Non-pigmented ciliary epithelial cell (primary cell): ENCODE measurements at places on chromosomes 1 and 21.
A peak's percentile ranks its signal among the peaks of the same experiment; 100 is the strongest.

GRCh38 chr1:61446531-61446991, 278.4 kb downstream of the TM2D1 start:
- no peak for DNase-seq

- peak; percentile 45 for DNase-seq
Measured at GRCh38 chr1:173420330-173420806, 56.8 kb upstream of the PRDX6 start.

GRCh38 chr21:36255663-36256062, 64.3 kb upstream of the MORC3 start:
- DNase-seq, result no peak

- no peak for DNase-seq
Measured at GRCh38 chr1:7552402-7552801, 218.7 kb upstream of the VAMP3 start.

DNA sequence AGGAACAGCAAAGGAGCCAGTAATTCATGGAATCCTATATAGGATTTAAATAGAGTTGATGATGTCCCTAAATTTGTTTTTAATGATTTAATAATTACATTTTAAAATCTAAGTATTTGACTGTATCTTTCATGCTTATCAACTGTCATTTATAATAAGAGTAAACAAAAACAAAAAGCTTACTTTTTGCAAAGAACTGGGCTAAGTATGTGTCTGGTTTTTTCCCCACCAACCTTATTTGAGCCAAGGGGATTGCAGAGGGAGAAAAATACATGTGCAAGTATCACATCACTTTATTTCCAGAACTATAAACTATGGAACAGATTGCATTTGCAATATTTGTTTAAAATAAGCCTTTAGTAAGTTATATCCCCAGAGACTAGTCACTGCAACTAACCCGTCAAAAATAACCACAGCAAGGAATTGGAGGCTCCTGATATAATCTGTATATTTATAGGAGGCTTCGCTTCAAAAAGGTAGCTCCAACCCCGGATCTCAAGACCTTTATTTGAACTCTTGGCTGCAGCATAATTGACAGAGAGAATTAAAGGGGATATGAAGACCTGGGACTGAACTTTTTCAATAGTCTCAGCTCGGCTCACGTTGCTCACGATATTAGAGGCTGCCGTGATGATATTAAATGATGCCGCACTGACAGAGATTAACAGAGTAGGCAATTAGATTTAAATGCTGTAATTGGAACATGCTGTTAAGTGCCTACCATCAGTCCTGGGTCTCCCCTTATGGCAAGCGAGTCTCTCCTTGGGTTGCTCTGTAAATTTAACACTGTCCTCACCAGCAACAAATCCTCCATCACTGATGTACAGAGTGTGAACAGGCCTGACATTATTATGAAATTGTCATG, 329.1 kb upstream of the NFIA start:
- DNase-seq, result no peak

- DNase-seq, result no peak
Measured at GRCh38 chr1:8031176-8031785, 5.2 kb upstream of the ERRFI1 start.

GRCh38 chr1:18953731-18954231, 2.7 kb downstream of the IFFO2 start:
- no peak for DNase-seq

DNA sequence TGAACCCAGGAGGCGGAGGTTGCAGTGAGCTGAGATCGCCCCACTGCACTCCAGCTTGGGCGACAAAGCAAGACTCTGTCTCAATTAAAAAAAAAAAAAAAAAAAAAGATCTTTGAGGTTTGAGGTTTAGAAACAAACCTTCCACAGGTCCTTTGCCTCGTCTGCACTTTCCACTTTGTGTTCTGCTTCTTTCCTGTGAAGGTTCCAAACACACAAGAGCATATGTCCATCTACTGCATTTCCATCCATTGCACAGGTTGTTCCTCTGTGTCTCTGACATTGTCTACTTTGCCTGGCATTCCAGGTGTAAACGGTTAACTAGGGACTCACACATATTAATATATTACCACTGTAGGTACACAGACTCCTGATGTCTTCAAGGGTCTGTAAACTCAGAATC, 40.1 kb downstream of the DSTYK start:
- no peak for DNase-seq

DNA sequence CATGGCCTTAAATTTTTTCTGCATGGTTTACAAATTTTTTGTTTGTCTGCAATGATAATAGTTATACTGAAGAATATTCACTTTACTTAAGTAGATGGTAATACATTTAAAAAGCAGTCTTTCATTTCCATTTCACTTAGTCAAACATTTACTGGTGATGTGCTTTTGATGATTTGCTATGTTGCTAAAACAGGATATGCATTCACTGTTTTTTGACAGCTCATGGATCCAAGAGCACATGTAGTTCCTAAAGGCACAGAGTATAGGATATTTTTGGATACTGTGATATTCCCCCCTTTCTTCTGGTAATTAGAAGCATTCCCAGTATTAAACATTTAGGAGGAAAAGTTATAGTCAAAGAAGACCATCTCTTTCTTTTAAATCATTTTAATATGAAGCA, 45.9 kb downstream of the RAP1A start:
- DNase-seq, result no peak

DNA sequence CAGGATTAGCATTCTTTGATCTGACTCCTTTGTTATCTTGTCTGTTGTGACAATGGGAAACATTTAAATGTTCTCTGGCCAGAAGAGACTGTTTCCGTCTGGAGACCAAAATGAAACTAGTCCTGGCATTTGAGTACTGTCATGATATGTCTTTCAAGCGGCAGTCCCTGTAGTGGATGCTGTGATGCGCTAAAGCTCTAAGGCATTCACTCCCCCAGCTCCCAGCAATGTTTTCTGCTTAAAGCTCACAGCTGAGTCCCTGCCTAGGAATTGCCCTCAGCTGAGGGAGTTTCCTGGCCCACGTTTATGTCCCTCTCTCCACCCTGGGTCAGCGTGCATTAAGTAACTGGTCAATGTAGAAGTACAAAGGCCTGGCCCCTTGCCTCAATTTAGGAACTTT, 109.4 kb downstream of the UCHL5 start:
- no peak for DNase-seq

DNA sequence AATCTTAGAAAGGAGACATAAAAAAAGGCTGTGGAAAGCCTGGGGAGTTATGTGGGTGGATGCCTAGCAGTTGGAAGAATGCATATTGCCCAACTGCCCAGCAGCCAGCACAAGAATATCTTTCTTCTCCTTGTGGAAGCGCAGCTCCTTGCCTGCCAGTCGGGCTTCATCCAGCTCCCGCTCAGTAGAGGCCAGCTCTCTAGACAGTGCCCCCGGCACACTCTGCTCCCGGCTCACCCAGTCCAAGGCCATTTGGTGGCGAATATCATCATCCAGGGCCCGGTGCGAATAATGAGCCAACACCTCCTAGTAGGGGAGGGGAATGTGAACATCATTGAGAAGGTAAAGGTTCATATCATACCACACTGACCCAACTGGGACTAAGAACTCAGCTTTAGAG, 9.0 kb upstream of the RBM8A start:
- no peak for DNase-seq

GRCh38 chr1:204828352-204828850, 42.3 kb upstream of the NFASC start:
- no peak for DNase-seq

DNA sequence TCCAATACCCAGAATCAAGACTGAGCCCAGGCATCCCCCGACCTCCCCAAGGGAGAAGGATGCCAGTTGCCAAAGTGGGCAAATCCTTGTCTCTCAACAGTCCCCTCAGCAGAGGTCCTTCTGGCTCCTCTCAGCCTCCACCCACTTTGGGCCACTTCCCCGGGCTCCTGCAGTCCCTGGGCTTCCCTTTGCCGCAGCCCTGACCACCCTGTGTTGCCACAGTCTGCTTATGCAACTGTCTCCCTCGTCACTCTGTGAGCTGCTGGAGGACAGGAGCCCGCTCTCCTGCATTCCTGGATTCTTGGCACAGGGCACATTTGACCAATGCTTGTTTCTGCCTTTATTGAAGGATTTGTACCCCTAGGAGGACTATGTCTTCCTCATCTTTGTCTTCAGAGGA, 2.9 kb upstream of the LRP8 start:
- no peak for DNase-seq

DNA sequence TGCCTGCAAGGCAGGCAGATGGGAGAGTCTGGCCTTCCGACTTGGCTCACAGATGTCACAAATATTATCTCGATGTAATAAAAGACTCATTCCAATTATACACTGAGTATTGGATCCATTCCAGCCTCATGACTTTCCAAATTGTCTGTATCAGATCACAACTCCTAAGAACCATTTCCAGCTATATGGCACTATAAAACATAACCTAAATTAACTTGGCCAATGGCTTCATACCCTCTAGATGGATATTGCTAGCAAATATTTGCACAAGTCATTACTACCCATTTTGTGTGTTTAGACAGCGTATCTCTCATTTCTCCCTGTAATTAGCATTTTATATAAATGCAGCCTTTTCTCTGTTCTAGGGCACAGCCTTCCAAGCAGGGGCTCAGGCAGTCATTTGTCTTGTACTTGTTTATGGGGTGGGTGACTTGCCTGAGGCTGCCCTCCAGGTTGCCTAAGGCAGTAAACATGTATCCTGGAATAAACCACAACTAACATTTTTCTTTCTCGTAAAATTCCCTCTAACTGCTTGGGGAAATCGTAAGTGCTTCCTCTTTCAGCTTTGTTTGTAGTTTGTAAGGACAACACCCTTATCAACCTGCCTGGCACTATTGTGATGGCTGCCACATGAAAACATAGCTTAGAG, 70.6 kb upstream of the KCNJ6 start:
- DNase-seq, result no peak

- no peak for DNase-seq
Measured at GRCh38 chr1:169143346-169143745, 36.9 kb downstream of the ATP1B1 start.

- no peak for DNase-seq
Measured at GRCh38 chr1:96558635-96559034, 162.9 kb upstream of the PTBP2 start.

- no peak for DNase-seq
Measured at GRCh38 chr1:241767737-241768136, 80.3 kb upstream of the EXO1 start.

GRCh38 chr1:200374569-200375295, 35.1 kb downstream of the ZNF281 start:
- DNase-seq, result no peak

GRCh38 chr21:15001113-15001512, 63.7 kb downstream of the NRIP1 start:
- DNase-seq, result no peak

DNA sequence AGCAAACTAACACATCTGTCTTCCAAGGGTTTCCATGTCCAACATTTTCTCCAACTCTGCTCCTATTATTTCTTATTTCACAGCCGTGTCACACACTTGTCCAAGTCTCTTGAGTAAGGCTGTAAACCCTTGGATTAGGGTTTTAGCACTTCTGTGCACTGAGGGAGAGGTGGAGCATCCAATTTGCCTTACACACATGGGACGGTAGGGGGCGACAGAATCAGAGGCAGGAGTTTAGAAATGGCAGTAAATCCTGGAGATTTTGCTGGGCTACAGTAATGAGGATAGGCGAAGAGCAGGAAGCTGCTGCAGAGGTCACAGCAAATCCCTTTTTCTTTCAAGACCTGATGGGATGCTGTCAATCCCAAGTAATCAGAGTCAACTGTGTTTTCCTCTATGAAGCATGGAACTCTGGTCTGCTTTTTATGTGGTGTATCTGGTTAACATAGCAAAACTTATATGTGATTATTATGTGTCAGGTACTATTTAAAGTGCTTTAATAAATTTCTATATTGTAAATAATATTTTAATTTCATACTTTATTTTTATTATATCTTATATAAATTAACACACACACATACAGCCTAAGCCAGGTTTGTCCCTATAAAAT, 15.4 kb upstream of the LCE5A start:
- DNase-seq, result no peak

DNA sequence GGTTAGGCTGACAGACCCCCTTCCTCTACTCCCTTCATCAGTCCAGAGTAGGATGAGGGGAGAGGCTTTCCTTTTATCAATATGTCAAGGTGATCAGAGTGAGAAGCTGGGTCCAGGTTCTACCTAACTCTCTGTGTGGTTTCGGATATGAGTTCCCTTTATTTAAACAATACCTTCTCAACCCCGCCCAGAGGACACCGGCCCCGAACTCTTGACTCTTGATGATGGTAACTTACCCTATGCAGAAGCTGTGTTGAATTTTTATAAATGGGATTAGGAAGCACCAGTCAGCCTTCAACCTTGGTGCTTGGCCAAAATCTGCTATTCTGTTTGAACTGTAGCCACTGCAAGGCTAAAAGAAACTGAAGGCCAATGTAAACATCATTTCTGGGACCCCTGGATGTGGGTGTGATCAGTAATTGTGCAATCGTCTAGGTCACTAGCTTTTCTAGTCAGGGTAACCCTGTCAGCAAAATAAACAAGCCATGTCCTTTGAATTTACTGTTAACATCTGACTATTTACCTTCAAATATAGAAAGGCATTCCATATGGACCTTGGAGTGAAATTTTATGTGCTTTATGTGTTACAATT, 398.3 kb downstream of the SEC16B start:
- DNase-seq, result no peak

GRCh38 chr1:145695821-145696629, 11.1 kb downstream of the PDZK1 start:
- DNase-seq, result no peak

GRCh38 chr1:200916152-200916551, 21.5 kb downstream of the INAVA start:
- no peak for DNase-seq

GRCh38 chr21:16570171-16570570, 840.4 kb downstream of the USP25 start:
- no peak for DNase-seq
